Nucleus accumbens (tissue), 56 donors: ENCODE measurements at places on chromosomes 2 and 18.

DNA sequence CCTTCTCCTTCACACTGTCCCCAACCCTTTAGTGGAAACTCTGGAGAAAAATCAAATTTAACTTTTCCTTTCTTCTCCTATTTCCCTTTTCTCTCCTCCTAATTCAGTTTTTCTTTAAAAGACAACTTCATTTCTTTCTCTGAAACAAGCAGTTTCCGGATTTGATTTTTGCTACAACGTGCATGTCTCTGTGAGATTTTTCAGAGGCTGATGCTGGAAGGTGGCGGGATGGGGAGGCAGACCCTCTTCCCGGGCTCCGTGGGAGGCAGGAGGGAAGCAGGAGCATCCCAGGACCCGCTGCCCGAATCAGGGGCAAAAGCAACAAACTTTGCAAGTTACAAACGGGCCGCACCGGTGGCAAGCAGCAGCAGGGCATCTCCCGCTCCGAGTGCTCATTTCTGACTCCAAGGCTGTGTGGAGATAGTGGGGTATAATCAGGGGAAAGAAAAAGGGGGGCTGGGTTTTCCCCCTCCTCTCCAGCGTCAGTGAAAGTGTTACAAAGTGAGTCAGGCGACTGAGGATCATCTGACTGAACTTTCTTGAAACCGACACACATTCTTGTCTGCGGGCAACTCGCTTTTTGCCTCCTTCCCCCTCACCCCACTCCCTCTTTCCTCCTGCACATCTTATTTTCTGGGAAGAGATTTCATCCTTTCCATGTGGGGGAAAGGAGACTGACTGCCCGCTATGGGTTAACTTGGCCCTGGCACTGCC is 6.4 kb downstream of the ZEB2 start:
- DNase-seq: peak; percentile 49

GRCh38 chr2:7517088-7517487 is 599.9 kb downstream of the RNF144A start:
- DNase-seq: no peak

DNA sequence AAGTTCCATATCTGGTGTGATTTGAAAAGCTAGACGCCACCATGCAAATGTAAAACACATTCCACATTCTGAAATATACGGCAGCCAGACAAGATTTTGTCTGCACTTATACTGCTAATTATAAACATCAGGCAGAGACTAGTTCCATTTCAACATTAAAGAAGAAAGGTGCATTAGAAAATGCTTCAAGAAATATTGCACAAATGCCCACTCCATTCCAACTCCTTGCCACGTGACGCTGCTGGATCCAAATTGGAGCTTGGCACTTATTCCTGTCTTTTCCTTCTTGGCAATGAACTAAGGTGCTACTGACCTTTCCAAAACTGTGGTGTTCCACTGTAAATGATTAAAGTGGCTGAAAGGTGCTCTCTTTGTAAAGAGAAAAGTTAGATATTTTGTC is 6.3 kb downstream of the COL6A3 start:
- DNase-seq: no peak

GRCh38 chr2:119838179-119838578 is 78.5 kb downstream of the PTPN4 start:
- DNase-seq: no peak

DNA sequence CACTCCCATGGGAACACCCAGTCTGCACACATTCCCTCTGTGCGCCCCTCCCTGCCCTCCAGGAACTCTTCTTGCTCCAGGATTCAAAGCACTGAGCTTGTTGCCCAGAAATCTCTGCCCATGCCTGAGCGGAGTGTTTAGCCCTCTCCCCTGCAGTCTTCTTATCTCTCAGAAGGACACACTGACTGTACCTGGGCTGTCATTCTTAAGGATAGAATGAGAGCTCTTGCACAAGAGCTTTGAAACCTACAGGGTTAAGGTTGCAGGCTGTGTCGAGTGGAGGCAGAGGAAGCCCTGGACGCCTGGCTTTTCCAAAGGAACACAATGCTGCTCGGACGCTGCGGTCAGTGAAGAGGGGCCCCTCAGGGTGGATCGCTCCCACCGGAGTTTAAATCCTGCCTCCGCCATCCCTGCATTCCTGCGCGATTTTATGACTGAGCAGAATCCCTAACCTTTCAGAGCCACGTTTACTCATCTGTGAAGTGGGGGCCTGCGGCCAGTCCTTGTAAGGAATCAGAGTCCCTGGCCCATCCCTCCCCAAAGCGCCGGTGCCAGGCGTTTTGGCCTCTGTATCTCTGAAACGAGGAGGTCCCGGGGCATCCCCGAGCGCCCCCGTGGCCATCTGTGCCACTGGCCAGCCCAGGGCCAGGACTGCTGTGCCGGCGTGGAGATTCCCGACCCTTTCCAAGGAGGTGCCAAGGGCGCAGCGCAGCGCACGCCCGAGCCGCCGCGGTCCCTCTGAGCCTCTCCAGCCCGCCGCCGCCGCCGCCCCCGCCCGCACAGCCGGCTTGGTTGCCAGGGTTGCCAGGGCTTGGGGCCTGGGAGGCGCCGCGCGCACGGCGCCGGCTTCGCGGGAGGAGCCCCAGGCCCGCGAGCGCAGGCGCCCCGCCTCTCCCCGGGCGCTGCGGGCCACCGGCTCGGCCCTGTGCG is 58.9 kb downstream of the FAM168B start:
- peak; percentile 33 for DNase-seq
